GM12865 (cell line): ENCODE measurements at places on chromosomes 1 and 21.

DNA sequence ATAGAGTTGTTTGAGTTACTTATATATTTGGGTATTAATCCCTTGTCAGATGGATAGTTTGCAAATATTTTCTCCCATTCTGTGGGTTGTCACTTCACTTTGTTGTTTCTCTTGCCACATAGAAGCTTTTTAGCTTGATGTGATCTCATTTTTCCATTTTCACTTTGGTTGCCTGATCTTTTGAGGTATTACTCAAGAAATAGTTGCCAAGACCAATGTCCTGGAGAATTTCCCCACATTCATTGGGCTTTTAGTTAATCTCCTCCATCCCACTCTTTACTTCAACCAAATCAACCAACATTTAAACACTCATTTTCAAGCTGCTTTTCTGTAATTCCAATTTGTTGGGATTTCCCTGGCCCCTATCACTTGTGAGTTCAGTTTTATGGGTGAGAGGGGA, 69.0 kb downstream of the LEPR start:
- DNase-seq, result no peak

DNA sequence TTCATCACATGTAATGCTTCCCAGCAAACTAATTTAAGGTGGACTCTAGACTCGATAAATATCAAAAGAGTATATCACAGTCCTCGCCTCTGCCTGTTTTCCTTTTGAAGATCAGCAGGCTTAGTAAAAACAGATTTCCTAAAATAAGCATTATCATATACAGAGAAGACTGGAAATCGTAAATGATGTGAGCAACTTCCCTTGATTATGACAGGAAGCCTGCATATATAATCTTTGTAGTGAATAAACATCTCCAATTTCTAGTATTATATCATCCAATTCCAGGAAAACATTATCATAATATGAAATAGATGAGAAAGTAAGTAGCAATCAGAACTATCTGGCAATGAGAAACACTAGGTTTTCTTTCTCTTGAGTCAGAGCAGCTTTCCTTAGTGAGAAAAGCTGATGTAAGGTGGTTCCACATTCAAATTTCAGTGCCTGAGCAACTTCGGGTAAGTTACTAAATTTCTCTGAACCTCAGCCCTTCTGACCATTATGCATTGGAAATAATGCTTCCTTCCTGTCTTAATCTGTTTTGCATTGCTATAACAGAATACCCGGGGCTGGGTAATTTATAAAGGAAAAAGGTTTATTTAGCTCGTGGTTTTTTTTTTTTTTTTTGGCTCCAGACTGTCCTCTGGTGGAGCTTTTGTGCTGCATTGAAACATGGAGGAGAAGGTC, 12.6 kb upstream of the POU2F1 start:
- DNase-seq, result no peak

DNA sequence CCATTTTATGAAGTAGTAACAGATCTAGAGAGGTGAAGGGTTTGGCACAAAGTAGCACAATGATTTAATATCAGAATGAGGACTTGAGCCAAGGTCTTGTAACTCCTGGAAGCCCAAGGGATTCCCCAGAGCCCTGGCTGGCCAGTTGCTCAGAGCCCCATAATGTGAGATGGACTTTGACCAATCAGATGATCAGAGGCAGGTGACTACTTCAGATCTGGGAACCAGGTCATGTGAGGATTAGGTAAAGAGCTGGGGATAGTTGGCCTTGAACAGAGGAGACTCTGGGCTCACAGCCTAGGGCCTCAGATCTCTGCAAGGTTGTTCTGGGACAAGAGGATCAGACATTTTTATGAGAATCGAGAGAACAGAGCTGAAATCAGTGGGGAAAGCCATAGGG, 18.9 kb downstream of the SHISAL2A start:
- DNase-seq, result no peak

DNA sequence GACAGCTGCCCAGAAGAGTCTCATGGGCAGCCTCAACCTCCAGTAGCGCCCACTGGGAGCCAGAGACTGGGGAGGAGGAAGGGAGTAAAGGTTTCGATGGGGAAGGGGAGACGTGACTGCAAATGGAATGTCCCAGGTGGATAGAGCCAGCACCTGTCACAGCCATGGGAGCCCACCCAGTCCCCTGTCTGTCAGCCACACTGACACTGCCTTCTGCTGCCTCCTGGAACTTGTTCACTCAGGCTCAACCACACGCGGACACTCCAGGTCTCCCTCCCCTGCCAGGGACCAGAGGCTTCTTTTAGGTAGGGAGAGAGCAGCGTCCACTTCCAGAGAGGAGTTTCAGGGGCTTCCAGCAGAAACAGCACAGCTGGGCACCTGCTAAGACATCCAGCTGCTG, 346.3 kb downstream of the NPHP4 start:
- no peak for DNase-seq

DNA sequence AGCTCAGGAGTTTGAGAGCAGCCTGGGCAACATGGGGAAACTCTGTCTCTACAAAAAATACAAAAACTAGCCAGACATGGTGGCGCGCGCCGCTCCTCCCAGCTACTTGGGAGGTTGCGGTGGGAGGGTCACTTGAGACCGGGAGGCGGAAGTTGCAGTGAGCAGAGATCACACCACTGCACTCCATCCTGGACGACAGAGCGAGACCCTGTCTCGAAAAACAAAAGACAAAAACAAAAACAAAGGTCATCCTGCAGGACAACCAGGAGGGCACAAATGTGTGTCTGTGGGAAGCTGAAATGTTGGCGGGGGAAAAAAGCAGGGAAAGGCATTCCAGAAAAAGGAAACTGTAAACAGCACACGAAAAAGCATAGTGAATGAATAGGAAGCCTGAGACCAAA, 104.1 kb upstream of the HNRNPU start:
- DNase-seq, result no peak

DNA sequence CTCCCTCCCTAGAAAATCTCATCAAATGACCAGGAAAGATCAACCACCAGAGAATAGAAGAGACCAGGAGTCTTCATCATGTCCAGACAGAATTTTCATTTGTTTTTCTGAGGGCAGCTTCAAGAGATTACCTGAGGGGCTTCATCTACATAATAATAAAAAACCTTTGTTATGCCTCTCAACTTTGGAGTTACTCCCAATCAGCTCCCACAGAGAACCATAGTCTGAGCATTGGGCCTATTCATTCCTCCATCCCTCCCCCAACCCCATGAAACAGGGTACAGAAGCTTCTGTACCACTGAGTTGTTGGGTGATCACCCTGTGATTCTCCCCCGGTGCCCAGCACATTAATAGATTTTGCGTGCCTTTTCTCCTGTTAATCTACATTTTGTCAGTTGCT, 53.3 kb upstream of the PRRC2C start:
- DNase-seq, result no peak

DNA sequence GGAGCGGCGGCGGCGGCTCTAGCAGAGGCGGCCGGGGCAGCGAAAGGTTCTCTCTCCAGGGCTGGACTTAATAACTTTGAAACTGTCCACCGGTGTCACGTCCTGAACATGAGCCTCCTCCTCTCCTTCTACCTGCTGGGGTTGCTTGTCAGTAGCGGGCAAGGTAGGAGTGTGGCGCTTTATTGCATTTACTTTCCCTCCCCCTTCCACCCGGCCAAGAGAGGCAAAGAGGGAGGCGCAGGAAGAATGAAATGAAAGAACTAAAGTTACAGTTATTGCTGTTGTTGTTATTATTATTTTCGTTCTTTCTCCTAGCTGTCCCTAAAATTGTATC, 214 bp downstream of the NCAM2 start:
- no peak for DNase-seq

DNA sequence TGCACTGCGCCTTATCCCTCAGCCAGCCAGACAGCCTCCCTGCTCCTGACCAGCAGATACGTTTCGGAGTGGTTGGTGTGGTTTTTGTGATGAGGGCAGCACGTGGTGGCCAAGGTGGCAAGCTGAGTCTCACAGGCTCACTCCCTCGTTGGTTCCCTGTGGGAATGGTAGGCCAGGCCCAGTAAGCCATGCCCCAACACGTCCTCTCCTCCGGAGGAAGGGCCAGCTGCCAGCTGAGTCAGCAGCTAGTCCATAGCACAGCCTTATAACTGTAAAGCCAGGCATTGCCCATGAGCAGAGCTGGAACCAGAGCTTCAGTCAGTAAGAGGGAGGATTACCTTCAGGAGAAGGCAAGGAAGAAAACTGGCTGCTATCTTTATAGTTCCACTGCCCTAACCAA, 29.5 kb downstream of the SZRD1 start:
- DNase-seq, result no peak

DNA sequence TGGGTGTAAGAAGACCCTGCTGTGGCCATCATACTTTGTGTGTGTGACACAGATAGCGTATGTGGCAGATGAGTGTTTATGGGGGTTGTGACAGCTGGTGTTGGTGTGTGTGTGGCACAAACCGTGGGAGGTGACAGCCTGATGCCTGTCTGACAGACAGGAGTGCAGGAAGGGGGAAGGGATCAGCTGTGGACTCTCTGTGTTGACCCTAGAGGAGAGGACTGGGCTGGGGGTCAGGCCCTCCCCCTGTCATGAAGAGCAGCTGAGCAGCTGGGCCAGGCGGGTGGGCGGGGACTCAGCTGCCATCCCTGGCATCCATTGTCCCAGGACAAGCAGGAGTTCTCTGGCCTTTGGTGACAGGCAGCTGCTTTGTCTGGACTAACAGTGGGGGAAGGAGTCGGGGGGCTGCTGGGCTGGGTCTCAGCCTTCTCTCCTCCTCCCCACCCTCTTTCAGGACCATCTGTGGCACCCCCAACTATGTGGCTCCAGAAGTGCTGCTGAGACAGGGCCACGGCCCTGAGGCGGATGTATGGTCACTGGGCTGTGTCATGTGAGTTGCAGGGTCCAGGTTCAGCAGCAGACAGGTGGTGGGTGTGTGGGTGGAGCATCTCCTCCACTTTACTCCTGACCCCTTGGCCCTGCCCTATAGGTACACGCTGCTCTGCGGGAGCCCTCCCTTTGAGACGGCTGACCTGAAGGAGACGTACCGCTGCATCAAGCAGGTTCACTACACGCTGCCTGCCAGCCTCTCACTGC, 2.3 kb downstream of the PLK3 start:
- DNase-seq, result no peak

GRCh38 chr1:8464377-8464776, 146.5 kb downstream of the SLC45A1 start:
- no peak for DNase-seq

GRCh38 chr1:226582966-226583365, 34.4 kb downstream of the STUM start:
- DNase-seq, result no peak

GRCh38 chr1:33433509-33434362, 2.8 kb upstream of the PHC2 start:
- no peak for DNase-seq

DNA sequence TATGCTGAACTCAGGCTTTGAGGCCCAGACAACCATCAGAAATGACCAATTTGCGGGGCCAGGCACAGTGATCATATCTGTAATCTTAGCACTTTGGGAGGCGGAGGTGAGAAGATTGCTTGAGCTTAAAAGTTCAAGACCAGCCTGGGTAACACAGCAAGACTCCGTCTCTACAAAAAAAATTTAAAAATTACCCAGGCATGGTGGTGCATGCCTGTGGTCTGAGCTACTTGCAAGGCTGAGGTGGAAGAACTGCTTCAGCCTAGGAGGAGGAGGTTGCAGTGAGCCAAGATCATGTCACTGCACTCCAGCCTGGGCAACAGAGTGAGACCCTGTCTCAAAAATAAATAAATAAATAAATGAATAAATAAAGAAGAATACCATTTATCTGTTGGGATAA, 156.5 kb downstream of the EIF4G3 start:
- DNase-seq, result no peak

DNA sequence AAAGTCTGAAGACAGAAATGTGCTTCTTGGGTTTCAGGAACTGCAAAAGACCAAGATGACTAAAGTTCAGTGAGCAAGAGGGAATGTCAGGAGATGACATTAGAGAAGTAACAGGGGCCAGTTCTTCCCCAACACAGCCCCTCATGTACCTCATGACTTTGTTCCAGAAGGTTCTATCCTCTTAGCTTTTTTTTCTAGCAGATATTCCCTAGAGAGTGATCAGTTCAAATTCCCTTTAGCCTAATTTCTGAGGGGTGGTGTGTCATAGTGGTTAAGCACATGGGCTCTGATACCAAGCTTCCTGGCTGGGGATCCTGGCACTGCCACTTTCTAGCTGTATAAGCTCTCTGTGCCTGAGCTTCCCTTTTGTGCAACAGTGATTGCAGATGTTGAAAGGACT, 108.0 kb downstream of the LBR start:
- no peak for DNase-seq

DNA sequence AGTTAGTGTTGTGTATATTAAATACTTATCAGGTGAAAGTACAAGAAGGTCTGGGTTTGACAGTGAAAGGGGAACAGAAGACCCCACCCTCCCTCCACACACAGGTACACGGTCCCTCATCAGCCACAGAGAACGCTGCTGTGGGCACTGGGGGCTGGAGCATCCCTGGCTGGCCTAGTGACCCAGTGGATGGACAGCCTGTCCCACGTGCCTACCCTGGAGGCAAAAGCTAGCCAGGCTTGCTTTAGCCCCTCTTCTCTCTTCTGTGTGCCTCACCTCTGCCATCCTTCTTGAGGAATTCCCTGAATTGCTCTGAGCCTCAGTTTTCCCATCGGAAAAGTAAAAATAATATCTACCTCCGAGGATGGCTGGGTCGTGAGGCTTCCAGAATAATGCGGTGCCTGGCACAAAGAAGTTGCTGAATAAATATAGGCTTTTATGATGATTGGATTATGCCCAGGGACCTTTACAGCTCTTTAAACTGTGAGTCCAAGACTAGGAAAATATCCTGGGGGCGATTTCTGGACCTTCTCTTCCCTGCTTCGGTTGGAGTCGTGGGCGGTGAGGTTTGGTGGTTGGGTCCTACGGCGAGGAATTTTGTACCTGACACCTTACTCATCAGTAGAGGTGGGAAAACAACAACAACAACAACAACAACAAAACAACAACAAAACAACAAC, 918 bp downstream of the IFNLR1 start:
- DNase-seq, result no peak

- DNase-seq, result no peak
Measured at GRCh38 chr1:19342062-19342750, 30.1 kb downstream of the SLC66A1 start.

- no peak for DNase-seq
Measured at GRCh38 chr1:6294080-6294889, 33.4 kb upstream of the GPR153 start.

DNA sequence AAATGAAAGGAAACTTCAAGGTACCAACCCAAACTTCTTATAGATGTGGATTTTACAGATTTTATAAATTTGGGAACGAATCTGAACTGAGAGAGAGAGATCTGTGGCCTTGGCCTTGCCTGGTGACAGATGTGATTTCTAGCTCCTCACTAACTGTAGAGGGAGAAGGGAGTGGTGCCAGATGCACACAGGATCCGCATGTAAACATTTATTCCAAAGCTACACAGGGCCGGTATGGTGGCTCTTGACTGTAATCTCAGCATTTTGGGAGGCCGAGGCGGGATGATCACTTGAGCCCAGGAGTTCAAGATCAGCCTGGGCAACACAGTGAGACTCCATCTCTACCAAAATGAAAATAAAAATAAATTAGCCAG, 77.1 kb downstream of the PGBD5 start:
- DNase-seq, result no peak
